ENCODE measurements at places on chromosomes 13 and 19.

GRCh38 chr13:43985422-43986072 lies 105.8 kb downstream of the LACC1 start:
- no peaks in the 10 kb centered on the region for H3K36me3 ChIP-seq
- H3K27me3 ChIP-seq, result no peaks in the 10 kb centered on the region
- no peak overlapping the region for H3K27ac ChIP-seq
- H3K4me1 ChIP-seq, result no peaks in the 10 kb centered on the region
- DNase-seq, result no peak
- H3K4me3 ChIP-seq, result no peak overlapping the region

GRCh38 chr13:22599156-22599555 lies 581.6 kb upstream of the SGCG start:
- no peak for DNase-seq
- no peaks in the 10 kb centered on the region for H3K4me1 ChIP-seq
- H3K27ac ChIP-seq, result no peak overlapping the region
- H3K4me3 ChIP-seq, result no peak overlapping the region
- peaks cover 1% of the 10 kb centered on the region for H3K27me3 ChIP-seq

- no peak overlapping the region for H3K4me3 ChIP-seq
- no peaks in the 10 kb centered on the region for H3K27me3 ChIP-seq
- no peak for DNase-seq
- peaks cover 10% of the 10 kb centered on the region for H3K4me1 ChIP-seq
These were observed 32.2 kb downstream of the COG3 start for GRCh38 chr13:45496942-45497341.

- H3K4me3 ChIP-seq, result no peak overlapping the region
- H3K36me3 ChIP-seq, result no peaks in the 10 kb centered on the region
- DNase-seq, result no peak
- peaks cover 6% of the 10 kb centered on the region for H3K4me1 ChIP-seq
These were observed 19.4 kb upstream of the CRTC1 start for GRCh38 chr19:18663940-18664530.

GRCh38 chr19:1608359-1609102 lies 3.3 kb upstream of the UQCR11 start:
- H3K36me3 ChIP-seq, result peaks cover 6% of the 10 kb centered on the region
- no peaks in the 10 kb centered on the region for H3K27me3 ChIP-seq
- DNase-seq, result no peak
- no peak overlapping the region for H3K27ac ChIP-seq
- H3K4me3 ChIP-seq, result no peak overlapping the region
- peaks cover 51% of the 10 kb centered on the region for H3K4me1 ChIP-seq

DNA sequence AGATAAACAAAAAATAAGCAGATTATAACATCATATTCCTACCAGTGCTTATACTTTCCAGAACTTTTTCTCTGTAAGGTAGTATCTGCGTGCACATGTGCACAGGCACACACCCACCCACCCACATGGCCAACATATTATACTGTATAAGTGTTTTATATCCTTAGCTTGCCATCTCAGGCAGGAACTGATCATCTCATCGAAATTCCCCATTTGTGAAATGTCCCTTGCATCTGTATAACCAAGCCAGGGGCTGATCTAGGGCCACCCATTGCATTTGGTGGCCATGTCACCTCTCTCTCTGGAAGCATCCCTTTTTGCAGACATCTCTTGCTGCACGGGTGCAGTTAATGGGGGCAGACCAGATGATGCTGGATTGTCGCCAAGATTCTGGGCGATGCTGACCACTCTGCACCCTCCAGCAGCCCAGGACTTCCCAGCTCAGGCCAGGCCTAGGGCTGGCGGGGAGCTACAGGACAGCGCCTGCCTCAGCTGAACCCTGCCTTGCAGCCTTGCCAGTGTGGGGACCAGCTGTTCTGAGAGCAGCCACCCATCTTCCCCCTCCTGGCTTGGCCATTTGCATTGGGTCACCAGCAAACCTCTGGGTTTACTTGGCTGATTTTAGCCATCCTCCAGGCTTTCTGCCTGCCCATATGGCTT lies 95.9 kb downstream of the SLC7A1 start:
- no peaks in the 10 kb centered on the region for H3K36me3 ChIP-seq
- H3K27ac ChIP-seq, result no peak overlapping the region
- DNase-seq, result no peak
- peaks cover 38% of the 10 kb centered on the region for H3K27me3 ChIP-seq
